Karpas-422 (cell line): ENCODE measurements at places on chromosomes 7 and 10. TPM values are rescaled to one million over a fixed set of nuclear protein-coding genes. Genes with fewer than 3 reads are reported as not detected.

GRCh38 chr10:120931423-120931822 lies 80.3 kb downstream of the WDR11 start:
- DNase-seq: no peak

Gene OR13A1
- total RNA-seq: 3.2 and 9.7 TPM in 2 replicates

Gene FRMPD2
- total RNA-seq: not detected in 2 replicates

Gene AOC1
- total RNA-seq: not detected in 2 replicates

DNA sequence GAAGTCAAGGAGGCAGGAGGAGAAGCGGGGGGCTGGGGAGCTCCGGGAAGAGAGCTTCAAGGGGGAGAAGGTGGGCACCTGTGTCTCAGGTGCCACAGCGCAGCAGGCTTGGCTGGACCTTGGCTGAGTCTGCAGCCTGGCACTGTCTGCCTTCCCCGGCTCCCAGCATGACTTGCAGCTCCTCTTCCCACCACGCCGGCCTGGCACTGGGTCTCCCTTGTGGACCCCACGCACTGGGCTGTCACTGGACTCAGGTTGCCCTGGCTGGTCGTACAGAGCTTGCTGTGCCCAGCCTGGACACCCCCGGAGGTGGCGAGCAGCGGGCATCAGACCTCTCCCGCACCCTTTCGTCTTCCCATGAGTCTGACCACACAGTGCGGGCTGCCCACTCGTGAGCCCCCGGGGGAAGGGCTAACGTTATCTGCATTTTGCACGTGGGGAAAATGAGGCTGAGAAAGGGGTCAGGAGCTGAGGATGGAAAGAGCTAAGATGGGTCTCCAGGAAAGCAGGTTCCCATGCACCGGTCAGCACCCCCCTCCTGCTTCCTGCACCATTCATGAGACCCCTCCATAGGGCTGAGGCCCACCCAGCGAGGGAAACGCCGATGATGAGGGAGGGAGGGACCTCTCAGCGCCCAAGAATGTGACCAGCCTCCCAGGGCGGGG lies 40.3 kb upstream of the PSMG3 start:
- no peak for DNase-seq

- DNase-seq: no peak
These were observed 72.1 kb downstream of the GRB10 start for GRCh38 chr7:50710441-50711154.

Gene SPDYE2
- not detected in 2 replicates for total RNA-seq

DNA sequence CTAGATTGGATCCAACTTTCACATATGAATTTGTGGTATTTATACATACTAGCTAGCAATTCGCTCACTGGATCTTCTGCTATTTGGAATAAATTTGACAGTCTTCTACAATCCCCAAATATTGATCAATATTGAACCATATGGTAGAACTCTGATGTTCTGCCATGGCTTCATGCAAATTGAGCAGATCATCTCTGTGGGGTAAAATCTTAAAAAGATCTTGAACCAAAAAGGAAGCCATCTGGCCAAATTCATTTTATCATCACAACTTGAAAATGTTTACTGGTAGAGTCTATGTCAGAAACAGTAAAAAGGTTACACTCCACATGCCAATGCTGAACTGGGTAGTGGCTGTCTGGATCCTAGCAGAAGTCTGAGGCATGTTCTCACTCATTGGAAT lies 80.0 kb downstream of the LHFPL3 start:
- no peak for DNase-seq

Gene CTTNBP2
- total RNA-seq: not detected in 2 replicates

Gene CSGALNACT2
- total RNA-seq: 8.3 and 9.2 TPM in 2 replicates

DNA sequence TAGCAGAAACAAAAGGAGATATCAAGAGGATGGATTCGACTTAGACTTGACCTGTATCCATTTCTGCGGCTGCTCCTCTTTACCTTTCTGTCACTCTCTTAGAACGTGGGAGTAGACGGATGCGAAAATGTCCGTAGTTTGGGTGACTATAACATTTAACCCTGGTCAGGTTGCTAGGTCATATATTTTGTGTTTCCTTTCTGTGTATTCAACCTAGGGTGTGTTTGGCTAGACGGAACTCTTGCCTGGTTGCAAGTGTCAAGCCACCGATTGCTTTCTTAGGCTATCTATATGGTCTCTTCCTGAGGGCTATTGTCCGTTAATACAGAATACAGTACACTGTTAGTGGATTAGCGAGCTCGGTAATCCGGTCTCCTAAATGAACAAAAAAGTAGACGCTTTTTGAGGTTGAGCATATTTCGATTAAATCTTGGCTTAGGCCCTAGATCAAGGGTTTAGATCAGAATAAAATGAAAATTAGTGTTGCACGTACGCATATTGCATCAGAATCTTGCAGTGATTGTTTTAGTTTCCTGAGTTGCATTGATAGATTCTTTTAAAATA lies 1.2 kb downstream of the PTEN start:
- peak; percentile 65 for DNase-seq

Gene OR2A12
- total RNA-seq: not detected in 2 replicates

DNA sequence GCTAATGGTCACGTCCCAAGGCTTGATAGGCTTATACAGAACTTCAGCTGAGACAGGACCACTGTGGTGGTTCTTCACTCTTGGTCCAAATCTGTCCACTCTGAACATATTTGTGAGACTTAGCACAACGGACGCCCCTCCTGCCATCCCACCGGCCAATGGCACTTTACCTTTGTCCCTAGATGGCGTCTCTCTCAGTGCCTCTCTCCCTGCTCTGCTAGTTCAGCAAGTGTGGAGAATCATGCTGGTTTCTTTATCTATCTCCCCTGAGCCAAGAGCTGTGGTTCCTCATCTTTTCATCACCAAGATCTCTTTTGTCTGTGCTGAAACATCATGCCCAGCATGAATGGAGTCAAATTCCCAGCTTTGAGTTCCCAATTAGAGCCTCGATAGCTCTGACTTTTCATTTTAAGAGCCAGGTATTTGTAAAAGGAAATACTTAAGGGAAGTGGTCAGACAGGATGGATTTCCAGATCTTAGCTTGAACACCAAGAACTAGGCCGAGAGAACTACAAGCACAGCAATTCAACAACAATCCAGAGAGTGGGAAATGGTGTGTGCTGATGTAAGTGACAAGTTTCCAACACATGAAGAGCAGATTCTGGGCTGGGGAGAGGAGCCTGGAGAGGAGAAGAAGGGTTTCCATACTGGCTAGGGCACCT lies 69.5 kb downstream of the ZNF800 start:
- DNase-seq: no peak

Gene PTF1A
- not detected in 2 replicates for total RNA-seq

Gene C10orf95
- total RNA-seq: 0.78 TPM in 1 of 2 replicates, not detected in the other

Gene CFAP46
- total RNA-seq: 0.22 and 1.5 TPM in 2 replicates

DNA sequence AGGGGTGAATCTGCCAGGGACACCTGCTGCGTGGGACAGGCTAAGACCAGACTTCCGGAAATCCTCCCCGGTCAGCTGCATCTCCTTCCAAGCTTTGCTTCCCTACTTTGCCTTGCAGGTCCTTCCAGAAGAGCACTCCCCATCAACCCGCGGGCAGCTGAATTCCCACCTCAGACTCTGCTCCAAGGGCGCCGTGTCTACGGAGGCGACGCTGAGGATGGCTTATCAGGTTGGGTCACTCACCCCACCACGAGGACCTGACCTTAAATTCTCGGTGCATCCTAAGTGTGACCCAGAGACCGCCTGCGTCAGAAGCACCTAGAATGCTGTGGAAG lies 78.9 kb upstream of the KMT2C start:
- DNase-seq: no peak

DNA sequence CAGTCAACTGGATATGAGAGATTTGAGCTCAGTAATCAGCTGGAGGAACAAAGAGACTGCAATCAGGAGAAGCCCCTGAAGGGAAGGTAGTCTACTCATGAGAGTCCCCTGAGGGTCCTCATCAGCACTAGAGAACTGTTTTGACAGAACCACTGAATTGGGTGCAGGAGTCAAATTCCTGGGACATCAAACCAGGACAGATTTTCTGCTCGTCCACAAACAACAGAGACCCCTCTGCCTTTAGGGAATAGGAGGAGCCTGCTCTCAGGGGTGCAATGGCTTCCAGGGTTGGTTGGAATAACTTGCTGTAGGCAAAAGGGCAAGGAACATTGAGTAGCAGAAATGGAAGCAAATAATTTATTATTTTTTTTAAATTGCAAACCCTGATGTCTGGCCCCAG lies 21.9 kb upstream of the NEUROD6 start:
- DNase-seq: no peak

Gene CASP7
- total RNA-seq: 9.9 and 15.3 TPM in 2 replicates

GRCh38 chr7:114481999-114482398 lies 67.4 kb downstream of the FOXP2 start:
- no peak for DNase-seq

Gene SPDYE16
- not detected in 2 replicates for total RNA-seq

Gene ECHDC3
- not detected in 2 replicates for total RNA-seq

- no peak for DNase-seq
These were observed 5.9 kb downstream of the ADK start for GRCh38 chr10:74156919-74157289.

DNA sequence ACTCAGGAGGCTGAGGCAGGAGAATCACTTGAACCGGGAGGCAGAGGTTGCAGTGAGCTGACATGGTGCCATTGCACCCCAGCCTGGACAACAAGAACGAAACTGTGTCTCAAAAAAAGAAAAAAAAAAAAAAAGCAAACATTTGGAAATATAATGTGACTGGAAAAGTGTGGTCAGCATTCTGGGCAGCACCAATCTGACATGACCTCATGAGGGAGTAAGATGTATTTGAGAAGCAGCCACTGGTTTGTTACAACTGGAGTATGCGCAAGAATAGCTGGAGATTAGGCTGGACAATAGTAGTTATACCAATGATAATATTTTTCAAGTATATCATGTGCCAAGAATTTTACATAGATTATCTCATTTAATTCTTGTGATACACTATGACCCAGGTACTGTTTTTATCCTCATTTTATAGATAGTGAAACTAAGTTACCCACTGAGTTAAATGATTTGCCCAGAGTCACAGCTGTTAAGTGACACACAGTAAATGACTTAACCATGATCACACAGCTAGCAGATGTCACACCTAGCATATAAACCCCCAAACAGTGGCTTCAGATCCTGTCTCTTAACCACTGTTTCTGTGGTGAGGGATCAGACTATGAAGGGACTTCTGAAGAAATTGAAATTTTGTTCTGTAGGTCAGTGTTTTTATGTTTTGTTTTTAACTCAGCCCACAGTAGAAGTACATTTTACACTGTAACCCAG lies 11.1 kb downstream of the MCU start:
- no peak for DNase-seq

Gene AKR1C8
- total RNA-seq: not detected in 2 replicates
